Adrenal gland (tissue), 19 donors: ENCODE measurements at places on chromosomes 2 and 18. TPM values are rescaled to one million over a fixed set of nuclear protein-coding genes. Genes with fewer than 3 reads are reported as not detected.
A peak's percentile ranks its signal among the peaks of the same experiment; 100 is the strongest.

DNA sequence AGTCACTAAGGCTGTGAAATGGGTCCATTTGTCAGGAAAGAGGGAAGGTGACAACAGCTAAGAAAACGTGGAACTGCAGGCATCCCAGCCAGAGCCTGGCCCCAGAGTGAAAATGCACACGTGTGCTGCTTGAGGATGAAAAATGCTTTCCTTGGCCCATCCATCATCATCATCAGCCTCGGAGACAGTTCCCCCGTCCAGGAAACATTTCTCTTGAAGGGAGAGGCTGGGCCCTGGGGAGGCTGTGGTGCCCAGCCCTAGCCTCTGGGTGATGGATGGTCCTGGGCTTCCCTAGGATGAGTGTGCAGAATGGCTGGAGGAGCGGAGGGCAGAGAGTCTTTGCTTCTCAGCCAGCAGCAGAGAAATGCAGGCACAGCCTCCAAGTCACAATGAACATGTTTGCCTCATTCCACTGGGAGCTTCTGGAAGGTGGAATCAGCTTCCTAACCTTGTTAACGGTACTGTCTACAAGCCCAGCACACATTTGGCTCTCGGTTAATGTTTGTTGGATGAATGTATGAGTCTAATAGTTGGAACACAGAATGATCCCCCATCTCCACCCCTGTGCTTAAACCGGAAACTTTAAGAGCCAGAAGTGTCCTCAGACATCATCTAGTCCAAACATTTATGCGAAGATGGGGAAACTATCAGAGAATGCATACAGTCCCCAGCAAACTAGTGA, 164.0 kb downstream of the RDH14 start:
- no peak overlapping the region for H3K4me3 ChIP-seq
- no peaks in the 10 kb centered on the region for H3K4me1 ChIP-seq
- H3K27ac ChIP-seq, result no peak overlapping the region
- H3K27me3 ChIP-seq, result no peaks in the 10 kb centered on the region

- peak; percentile 57 for DNase-seq
- no peak overlapping the region for H3K27ac ChIP-seq
- no peaks in the 10 kb centered on the region for H3K36me3 ChIP-seq
- H3K27me3 ChIP-seq, result no peaks in the 10 kb centered on the region
Measured at GRCh38 chr2:190069936-190070696, 7.6 kb upstream of the MSTN start.

GRCh38 chr2:182824056-182824766, 42.2 kb downstream of the FRZB start:
- H3K4me1 ChIP-seq, result no peaks in the 10 kb centered on the region
- no peak overlapping the region for H3K27ac ChIP-seq
- DNase-seq, result no peak
- H3K4me3 ChIP-seq, result no peak overlapping the region
- no peaks in the 10 kb centered on the region for H3K27me3 ChIP-seq
- H3K36me3 ChIP-seq, result no peaks in the 10 kb centered on the region

DNA sequence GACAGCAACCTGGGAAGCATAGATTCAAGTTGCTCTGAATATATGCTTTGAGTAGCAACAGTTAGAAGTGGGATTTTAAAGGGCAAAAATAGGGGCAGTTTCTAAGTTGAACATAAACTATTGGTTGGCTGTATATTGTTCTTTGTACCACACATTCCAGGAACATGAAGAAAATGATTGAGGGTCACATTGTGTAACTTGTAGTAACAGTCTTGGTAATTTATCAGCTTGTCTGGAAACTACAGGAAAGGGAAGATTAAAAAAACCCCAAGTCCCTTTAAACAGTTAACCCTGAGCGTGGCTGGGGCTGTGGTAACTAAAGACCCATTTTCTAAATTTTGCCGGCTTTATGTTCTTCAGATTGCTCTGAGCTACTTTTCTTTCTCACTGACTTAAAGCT, 7.4 kb downstream of the PLEKHB2 start:
- no peaks in the 10 kb centered on the region for H3K27me3 ChIP-seq
- no peak for DNase-seq
- no peak overlapping the region for H3K4me3 ChIP-seq
- H3K27ac ChIP-seq, result no peak overlapping the region

DNA sequence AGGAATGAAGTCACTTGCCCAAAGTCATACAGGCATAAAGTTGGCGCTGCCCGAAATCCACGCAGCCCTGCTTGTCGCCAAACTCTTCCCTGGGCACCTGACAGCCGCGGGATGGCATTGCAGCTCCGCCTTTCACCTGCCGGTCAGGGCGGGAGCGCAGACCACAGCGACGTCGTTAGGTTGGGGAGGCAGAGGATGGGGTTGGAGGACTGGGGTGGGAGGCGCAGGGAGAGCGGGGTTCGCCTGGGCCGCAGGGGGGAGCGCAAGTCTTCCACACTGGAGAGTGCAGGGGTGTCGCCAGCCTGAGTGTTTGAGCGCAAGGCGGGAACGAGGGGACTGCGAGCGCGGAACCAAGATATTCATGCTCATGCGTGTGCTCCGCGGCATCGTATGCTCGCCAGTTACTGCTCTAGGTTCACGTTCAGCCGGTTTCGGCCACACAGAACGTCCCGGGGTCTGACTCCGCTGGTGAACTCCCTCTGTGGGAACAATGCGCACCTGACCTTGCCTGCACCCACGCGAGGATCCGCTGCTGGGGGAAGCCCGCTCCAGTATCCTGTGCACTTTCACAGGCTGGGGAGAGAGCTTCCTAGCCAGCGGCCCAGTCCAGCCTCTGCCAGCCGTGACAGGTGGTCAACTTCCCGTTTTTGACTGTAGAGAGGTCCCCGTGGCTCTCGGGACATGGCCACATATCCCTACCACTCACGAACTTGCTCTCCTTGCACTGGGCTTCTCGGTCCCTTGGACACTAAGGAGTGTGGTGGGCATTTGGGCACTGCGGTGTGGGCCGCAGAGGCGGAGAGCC, 767 bp upstream of the NPPC start:
- H3K4me1 ChIP-seq, result peaks cover 13% of the 10 kb centered on the region
- no peaks in the 10 kb centered on the region for H3K36me3 ChIP-seq
- no peak overlapping the region for H3K27ac ChIP-seq
- no peak overlapping the region for H3K4me3 ChIP-seq
- DNase-seq, result peak; percentile 15

- H3K4me1 ChIP-seq, result no peaks in the 10 kb centered on the region
- no peak for DNase-seq
- H3K36me3 ChIP-seq, result peaks cover 30% of the 10 kb centered on the region
- H3K27me3 ChIP-seq, result no peaks in the 10 kb centered on the region
- no peak overlapping the region for H3K27ac ChIP-seq
Measured at GRCh38 chr2:164696634-164697033, 75.4 kb upstream of the GRB14 start.

DNA sequence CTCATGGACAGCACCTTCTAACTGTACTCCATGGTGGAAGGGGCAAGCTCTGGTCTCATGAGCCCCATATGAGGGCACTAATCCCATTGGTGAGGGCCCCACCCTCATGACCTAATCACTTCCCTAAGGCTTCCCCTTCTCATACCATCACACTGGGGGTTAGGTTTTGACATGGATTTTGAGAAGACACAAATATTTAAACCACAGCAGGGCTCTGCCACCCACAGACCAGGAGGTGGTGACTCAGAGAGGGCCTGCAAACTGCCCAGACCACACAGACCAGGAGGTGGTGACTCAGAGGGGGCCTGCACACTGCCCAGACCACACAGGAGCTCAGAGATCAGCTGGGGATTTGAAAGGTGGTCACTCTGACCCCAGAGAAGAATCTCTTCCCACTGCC, 222.0 kb downstream of the KLHL29 start:
- H3K27ac ChIP-seq, result peak overlapping the region; percentile 6
- no peaks in the 10 kb centered on the region for H3K36me3 ChIP-seq
- H3K4me1 ChIP-seq, result no peaks in the 10 kb centered on the region
- no peak for DNase-seq
- no peak overlapping the region for H3K4me3 ChIP-seq

DNA sequence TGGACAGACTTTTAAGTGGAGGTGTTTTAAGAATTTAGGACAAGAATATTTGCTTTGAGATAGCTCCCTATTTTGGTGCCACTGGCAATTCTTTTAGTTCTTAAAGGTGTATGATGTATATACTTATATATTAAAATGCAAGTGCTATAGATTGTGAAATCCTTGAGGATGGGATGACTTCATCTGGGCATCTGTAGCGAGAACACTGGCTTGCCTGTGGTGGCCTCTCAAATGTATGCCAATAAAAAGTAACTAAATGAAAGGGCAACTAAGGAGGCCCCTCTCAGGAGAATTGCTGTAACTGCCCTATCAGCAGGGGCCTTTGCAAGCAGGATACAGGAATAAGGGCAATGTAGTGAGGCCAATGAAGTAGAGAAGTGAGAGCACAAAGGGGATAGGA, 2.6 kb upstream of the THUMPD2 start:
- H3K27me3 ChIP-seq, result no peaks in the 10 kb centered on the region
- peaks cover 21% of the 10 kb centered on the region for H3K4me1 ChIP-seq
- H3K27ac ChIP-seq, result no peak overlapping the region
- no peak for DNase-seq
- H3K36me3 ChIP-seq, result no peaks in the 10 kb centered on the region

- H3K4me3 ChIP-seq, result no peak overlapping the region
- no peaks in the 10 kb centered on the region for H3K27me3 ChIP-seq
- peaks cover 7% of the 10 kb centered on the region for H3K4me1 ChIP-seq
- H3K36me3 ChIP-seq, result no peaks in the 10 kb centered on the region
- no peak for DNase-seq
Measured at GRCh38 chr2:148044322-148044721, 23.4 kb downstream of the MBD5 start.

DNA sequence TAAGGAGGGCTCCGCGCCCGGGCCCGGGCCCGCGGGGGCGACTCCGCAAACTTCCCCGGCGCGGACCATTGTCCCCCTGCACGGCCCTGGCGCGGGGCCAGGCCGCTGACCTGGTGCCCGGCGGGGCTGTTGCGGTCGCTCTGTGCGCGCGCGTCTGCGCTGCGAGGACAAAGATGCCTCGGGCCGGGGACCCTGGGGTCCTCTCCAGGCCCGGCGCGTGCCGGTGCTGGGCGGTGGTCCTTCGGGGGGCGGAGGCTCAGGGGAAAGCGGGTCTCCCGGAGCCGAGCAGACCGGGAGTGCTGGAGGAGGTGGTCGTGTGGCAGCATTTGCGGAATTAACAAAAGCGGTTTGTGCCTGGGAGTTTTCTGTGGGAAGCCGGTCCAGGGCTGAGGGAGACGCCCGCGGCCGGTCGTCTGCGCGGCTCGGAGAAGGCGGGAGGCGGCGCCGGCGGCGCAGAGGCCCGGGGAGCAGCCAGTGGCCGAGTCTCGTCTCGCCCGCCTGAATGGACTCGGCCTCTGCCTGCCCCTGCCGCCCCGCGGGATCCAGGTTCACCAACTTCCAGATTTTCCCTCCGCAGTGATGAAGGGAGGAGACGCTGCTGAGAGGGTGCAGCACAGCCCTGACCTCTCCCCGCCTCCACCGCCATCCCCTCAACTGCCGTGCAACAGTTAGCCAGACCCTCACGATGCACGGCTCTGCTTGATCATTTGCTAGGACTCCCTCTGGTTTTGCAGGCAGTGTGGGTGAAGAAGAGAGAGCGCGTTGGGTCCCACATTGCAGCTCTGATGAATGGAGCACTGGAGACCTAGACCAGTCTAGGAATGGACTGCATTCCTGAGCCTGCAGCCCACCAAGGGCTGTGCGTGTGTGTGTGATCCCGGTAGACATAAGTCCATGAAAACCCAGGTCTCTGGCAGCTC, 705 bp downstream of the EFR3B start:
- H3K4me1 ChIP-seq, result peaks cover 20% of the 10 kb centered on the region
- peak; percentile 43 for DNase-seq
- no peaks in the 10 kb centered on the region for H3K27me3 ChIP-seq
- no peaks in the 10 kb centered on the region for H3K36me3 ChIP-seq
- H3K27ac ChIP-seq, result no peak overlapping the region
- peak overlapping the region; percentile 72 for H3K4me3 ChIP-seq

Gene CYRIA
- total RNA-seq, result 15.6 TPM

Gene FAM161A
- 4.7 TPM for total RNA-seq

Gene UGT1A4
- total RNA-seq, result not detected

Gene NYAP2
- total RNA-seq, result 0.11 TPM

Gene KIF5C
- total RNA-seq, result 19.1 TPM

Gene DLX1
- total RNA-seq, result not detected
